ENCODE measurements at places on chromosomes 1 and 21.

DNA sequence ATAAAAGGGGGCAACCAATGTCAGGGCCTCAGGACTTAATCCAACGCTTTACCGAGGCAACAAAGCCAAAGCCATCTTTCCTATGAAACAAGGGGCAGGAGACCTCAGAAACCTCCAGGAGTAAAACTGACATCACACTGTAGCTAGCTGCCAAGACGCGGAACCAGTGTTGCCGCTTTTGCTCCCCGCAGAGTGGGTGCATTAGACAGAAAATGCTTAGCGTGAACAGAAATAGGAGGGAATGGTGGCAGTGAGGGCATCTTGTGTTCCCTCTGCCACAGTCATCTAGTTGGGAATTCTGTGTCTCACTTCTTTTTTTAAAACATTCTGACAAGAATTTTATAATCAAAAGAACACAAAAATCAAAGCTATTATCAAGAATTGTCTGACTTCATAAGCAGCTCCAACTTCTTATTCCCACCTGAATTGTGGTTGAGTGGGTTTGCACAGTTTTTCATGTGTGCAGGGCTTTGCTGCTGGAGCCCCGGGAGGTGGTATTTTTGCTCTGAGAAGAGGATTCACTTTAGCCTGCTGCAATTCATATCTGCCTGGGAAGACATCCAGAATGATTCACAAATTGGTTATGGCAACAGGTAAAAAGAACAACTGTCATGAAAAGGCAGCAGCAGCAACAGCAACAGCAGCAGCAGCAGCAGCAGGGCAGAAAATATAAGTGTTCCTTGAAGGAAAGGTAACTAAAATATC lies 82.2 kb upstream of the DIRAS3 start:
- DNase-seq = no peak

DNA sequence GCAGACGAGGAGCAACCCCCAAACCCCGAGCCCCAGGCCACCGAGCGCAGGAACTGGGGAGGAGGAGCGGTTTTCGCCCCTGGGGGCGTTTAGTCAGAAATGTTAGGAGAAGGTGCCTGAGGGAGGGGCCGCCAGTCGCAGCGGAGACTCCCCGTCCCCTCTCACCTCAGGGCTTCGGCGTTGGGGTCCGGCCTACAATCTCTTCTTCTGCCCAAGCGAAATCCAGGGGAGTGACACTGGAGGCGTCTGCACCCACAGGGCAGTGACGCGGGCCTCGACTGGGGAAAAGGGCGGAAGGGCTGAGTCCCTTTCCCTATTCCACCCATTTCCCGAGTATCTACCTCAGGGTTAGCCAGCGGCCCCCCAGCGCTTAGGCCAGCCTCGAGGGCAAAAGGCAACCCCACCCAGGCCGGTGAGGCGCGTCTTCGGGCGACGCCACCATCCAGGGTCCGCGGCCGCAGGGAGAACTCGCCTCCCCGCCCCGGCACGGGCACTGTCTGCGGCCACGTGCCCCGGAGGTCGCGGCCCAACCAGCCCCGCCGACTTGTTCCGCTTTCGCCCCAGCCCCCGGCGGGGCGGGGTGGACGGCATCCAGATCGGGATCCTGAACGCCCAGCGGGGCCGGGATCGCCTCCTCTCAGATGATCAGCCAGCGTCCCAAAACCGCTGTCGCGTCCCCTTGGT lies 118.7 kb upstream of the BARHL2 start:
- no peak for DNase-seq

DNA sequence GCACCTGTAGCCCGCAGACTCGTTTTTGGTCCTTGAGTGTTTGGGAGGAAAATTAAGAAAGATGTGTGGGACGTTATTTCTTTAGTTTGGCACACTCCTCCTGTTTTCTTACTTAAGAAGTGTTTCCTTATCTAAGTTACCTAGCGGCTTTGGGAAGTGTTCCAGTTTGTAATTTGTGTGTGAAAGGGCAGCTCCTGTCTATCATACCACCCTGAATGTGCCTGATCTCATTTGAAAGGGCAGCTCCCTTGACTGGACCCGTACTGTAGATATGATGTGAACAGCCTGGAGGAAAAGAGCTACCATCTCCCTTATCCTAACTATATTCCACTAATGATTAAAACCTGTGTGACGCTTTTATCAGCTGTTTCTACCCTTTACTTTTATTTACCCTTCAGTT lies 314.3 kb downstream of the CHRM3 start:
- DNase-seq = no peak

DNA sequence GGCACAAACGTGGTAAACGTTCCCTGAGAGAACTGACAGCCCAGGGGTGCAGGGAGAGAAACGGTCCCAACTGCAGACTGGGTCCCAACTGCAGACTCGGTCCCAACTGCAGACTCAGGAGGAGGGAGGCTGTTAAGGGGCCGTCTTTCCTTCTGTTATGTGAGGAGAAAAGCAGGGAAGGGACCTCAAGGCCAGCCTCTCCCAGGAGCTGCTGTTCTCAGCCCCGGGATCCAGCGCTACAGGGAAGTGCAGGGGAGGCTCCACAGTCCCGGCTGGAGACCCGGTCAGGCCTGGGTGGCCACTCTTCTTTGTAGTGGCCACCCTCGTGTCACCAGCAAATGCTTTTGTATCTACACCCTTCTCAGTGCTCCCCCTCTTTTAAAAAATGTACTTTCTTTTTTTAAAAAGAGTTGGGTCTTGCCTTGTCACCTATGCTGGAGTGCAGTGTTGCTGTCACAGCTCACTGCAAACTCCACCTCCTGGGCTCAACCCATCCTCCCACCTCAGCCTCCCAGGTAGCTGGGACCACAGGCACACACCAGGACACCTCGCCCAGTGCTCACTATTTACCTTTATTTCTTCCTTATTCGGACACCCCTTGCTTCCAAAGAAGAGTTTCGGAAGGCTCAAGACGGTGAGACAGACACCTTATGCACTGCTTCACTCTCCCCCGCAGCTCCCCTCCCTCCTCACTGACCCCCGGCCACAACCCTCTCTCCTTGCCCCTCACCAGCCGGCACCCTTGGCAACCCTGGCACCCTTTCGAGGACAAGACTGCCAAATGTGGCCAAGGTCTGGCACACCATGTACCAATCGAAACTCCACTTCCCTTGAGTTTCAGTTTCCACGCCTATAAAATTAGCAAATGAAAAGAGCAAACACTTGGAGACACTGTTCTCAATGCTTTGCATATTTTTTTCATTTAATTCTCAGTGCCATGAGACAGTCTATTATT lies 21.8 kb downstream of the CAPN2 start:
- no peak for DNase-seq

- DNase-seq = no peak
These were observed 33.4 kb downstream of the FAM78B start for GRCh38 chr1:166133276-166133841.
